ENCODE measurements at places on chromosomes 3 and 15. TPM values are rescaled to one million over a fixed set of nuclear protein-coding genes. Genes with fewer than 3 reads are reported as not detected.
A peak's percentile ranks its signal among the peaks of the same experiment; 100 is the strongest.

TPRG1 gene
- polyA plus RNA-seq = 0.68 TPM

SCAMP5 gene
- polyA plus RNA-seq = 47.9 TPM

TM6SF1 gene
- polyA plus RNA-seq = 3.2 TPM

- DNase-seq = peak; percentile 94
Measured at GRCh38 chr3:15377961-15378791, 45.8 kb upstream of the SH3BP5 start.

DNA sequence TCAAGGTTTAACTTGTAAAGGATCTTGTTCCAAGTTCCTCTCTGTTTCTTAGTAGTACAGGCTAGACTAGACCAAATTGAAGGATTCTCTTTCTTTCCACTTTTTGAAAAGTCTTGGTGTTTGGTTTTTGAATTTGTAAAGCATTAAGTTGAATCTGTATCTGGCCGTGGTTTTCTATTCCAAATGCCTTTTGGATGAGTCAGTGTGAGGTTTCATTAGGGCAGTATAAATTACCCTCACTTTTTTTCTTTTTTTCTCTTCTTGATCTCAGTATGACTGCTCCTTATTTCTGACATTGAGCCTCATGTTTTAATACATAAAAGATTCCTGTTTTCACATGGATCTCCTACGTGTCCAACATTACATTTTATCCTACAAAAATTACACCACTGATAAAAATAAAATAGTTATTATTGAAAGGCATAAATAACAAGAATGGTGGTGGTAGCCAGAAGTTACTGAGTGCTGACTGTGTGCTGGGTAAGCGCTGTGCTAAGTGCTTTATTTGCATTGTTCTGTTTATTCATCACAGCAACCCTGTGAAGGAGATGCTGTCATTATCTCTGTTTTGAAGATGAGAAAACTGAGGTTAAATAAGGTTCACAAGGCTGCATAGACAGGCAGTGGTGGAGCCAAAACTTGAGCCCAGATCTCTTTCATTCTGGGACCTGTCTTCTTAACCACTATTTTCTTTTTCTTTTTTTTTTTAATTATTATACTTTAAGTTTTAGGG, 48.3 kb downstream of the MITF start:
- no peak for DNase-seq

- DNase-seq = no peak
Measured at GRCh38 chr3:67856718-67857117, 202.3 kb upstream of the SUCLG2 start.

DNA sequence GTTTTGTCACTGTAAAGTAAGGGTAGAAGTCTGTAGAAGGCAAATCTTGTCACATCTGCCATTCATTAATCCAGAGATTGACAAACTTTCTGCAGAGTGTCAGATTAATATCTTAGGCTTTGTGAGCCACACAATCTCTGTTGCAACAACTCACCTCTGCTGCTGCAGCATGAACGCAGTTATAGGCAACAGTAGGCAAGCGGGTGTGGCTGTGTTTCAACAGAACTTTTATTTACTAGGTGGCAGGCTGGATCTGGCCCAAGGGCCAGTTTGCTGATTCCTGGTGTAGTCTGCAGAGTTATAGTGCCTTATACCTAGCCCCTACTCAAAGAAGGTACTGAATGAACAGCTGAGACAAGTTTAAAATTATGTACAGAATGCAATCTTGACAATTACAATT, 396.7 kb downstream of the FOXP1 start:
- DNase-seq = no peak

DNA sequence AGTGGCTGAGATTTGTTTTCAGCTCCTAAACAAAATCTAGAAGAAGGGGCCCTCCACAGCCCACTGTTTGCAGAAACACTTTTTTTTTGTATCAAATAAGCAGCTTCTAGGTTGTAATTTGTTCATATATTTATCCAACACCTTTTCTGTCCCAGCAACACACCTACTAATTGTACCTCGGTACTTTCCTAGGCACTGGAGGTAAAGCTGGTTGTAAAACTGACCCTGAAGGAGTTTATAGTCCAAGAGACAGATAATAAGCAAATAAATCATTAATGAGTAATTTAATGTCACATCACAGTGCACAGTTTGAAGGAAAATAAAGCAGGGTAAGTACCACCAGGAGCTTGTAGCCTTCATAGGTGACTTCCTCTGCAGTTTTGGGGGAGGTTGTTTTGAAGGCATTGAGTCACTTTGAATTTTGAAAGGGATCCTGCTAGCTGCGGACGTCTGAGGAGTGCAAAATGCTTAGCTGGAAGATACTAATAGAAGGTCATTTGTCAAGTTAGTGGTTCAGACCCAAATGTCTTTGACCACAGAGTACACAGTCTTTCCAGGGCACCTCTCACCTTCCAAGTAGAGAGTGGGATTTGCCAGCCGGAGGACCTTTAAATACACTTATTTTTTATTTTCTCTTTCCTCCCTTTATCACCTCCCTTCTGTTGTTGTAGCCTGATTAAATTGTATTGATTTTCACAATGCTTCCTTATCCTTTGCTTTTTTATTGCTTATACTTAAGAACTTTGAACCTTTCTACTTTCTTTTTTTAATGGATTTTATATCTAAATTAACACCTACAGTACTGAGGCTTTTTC, 53.8 kb downstream of the CMSS1 start:
- DNase-seq = no peak

DNA sequence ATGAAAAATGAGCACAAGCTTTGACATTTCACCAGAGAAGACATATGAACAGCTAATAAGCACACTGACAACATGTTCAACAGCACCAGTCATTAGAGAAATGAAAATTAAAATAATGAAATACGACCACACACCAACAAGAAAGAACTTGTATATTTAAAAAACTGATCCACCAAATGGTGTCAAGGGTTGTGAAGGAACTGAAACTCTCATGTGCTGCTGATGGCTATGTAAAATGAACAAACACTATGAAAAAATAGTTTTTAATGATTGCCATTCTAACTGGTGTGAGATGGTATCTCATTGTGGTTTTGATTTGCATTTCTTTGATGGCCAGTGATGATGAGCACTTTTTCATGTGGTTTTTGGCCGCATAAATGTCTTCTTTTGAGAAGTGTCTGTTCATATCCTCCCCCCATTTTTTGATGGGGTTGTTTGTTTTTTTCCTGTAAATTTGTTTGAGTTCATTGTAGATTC, 193.8 kb downstream of the SCAPER start:
- no peak for DNase-seq

TRPM1 gene
- 0.07 TPM for polyA plus RNA-seq

- no peak for DNase-seq
Measured at GRCh38 chr15:95559875-95560394, 770.6 kb upstream of the NR2F2 start.

DNA sequence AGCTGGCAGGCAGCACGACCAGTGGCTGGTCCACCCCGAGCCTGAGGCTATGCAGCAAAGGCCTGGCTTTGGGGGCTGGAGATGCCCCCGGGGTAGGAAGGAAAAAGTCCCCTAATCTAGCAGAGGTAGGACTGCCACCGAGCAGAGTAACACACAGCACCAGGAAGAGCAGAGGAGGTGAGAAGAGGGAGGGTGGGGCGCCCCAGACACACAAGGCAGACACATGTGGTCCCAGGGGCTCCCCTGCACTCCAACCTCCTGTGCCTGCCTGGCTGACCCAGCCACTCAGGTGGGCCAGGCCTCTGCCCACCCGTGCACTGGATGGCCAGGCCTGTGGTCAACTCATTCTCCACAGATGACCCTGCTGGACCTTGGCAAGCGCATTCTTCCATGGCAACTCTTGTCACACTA, 112.4 kb downstream of the ADCY5 start:
- DNase-seq = no peak

DNA sequence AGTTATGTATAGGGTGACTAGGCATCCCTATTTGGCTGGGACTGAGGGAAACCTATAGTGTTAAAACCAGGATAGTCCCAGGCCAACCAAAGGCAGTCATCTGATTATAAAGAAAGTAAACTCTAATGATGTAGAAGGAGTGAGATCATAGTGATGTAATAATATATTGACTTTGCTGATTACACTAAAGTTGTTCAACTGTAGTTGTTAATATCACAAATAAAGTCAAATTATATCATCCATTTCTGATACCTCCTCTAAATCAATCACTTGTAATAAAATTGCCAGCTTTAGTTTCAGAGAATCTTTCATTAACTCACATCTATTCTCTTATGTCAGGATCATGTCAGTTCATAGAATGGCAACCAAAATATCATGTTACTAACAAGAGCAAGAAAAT, 98.6 kb downstream of the FOXB1 start:
- DNase-seq = no peak

REC114 gene
- polyA plus RNA-seq = not detected

- no peak for DNase-seq
Measured at GRCh38 chr3:63584681-63585080, 67.8 kb upstream of the SNTN start.

ITIH4 gene
- 15.6 TPM for polyA plus RNA-seq

TAGLN3 gene
- polyA plus RNA-seq = 2.3 TPM

- DNase-seq = no peak
Measured at GRCh38 chr15:100096248-100096600, 245.6 kb downstream of the ADAMTS17 start.

DNA sequence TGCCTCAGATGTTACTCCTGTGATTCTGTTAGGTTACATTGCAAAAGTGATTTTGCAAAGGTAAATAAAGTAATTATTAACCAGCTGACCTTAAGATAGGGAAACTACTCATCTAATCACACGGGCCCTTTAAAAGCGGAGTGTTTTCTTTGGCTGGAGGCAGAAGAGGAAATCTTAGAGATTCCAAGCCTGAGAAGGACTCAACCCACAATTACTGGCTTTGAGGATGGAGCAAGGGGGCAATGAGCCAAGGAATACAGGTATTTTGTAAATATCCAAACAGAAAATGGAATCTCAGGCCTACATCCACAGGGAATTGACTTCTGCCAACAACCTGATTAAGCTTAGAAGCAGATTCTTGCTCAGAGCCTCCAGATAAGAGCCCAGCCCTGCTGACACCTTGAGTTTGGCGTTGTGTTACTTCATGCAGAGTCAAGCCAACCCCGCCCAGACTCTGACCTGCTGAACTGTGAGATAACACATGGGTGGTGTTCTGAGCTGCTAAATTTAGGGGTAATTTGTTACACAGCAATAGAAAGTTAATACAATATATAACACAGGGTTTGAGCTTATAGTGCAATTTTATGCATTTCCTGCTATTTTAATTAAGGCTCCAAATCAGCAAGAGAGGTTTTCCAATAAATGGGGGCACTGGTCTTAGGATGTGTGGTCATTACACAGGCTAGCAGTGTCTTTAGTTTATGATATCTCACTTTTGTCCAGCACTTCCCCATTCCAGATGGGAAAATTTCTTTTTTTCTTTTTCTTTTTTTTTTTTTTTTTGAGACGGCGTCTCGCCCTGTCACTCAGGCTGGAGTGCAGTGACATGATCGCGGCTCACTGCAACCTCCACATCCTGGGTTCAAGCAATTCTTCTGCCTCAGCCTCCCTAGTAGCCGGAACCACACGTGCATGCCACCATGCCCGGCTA, 19.5 kb downstream of the NFKBIZ start:
- DNase-seq = no peak

DNA sequence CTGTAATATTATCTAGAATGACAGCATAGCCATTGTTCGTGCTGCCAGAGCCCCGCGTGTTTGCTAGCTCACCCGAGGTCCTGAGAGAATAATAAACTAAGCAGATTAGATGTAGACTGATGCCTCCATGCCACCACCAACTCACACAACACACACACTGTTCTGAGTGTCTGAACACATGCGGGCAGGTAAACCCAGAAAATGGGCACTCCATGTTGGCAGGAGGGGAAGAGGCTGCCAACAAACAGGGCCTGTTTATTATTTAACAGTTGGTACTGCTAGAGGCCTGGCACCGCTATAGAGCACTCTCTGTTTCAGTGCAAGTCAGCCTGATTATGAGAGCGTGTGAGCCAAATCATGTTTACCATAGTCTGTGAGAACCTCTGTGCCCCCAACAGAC, 299.0 kb downstream of the ZBTB20 start:
- no peak for DNase-seq

GOLGA8N gene
- polyA plus RNA-seq = 35.4 TPM

- DNase-seq = no peak
Measured at GRCh38 chr15:62459875-62460274, 294.8 kb upstream of the C2CD4B start.

SACM1L gene
- 87.8 TPM for polyA plus RNA-seq

DNA sequence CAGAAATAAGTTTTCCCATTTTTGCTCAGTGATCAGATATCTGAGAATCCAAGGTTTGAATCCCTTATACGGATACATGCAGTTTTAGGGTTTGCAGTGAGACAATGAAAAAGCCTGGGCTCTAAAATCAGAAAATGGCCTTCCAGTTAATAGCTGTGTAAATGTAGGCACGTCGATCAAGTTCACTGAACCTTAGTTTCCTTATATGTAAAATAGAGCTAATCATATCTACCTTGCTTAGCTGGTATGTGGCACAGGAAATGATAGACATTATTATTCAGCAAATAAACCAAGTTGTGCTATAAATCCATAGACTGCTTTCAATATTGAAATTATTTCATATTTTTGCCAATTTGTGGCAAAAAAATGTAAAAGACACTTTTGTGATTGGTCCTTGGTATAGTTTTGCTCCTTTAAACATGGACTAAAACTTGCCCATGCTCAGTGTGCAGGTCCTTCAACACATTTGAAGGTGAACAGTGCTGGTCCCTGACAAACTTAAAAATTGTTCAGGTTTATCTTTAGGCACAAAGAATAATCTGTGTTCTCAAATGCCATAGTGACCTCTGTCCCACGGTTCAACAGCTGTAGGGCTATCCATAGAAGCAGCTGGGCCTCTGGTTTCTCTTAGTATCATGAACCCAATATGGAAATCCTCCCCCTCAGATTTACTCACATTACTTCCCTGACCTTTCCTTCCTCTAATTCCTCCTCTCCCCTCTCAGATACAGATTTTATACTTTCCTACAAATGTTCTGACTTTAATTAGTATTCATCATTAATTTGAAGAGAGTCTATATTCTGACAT, 51.0 kb downstream of the CCDC54 start:
- no peak for DNase-seq

DNA sequence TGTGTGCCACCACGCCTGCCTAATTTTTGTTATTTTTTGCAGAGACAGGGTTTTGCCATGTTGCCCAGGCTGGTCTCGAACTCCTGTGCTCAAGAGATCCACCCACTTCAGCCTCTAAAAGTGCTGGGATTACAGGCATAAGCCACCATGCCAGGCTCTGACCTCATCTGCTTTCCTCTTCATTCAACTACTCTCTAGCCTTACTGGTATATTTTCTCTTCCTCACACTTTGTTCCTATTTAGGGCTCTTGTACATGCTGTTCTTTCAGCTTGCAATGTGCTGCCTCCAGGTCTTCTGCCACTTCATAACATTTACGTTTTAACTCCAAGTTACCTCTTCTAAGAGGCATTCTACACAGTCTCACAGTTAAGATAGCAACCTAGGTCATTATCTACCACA, 34.9 kb downstream of the PIK3CB start:
- DNase-seq = no peak

CKMT1A gene
- polyA plus RNA-seq = 2.5 TPM

PLD1 gene
- polyA plus RNA-seq = 15.7 TPM

Data from left kidney (tissue), 8 donors.